CD4-positive, alpha-beta T cell treated with Interleukin-2 at 100 ng/mL for 4 hours (primary cell): ENCODE measurements at places on chromosomes 3 and 15.

DNA sequence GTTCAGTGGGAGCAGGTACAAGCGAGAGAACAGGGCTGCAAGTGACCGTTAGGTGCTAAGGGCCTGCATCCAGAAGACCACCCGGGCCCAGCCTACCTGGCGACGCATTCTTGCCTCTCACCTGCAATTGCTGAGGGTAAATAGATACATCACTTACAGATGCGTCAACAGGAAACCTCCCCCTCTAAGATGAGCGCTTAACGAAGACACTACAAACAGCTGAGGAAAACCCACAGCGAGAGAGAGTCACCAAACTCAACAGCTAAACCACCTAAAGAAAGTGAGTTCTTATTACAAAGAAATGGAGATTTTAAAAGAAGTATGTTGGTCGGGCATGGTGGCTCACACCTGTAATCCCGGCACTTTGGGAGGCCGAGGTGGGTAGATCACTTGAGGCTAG lies 157.9 kb downstream of the CHSY1 start:
- no peak for DNase-seq

DNA sequence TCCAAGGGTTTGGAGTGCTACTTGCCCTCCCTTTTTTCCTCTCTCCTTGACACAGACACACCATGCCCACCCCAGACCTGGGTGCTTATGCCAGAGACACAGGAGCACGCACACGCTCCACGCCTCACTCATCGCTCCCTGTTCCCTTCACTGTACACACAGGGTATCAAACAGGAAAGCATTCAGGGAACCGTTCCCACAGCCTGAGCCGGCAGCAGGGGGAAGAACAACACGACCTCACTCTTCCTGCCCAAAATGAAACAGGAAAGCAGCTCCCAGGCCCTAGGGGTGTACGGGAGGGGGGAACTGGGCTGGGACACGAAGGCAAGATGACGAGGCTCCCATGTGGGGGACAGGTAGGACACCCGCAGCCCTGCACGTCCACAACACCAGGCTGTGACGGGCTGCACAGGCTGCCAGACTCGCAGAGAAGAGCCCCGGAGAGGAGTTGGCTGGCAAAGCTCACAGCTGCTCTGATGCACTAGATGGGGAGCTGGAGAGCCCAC lies 11.2 kb downstream of the DLL4 start:
- DNase-seq = no peak

GRCh38 chr15:29677871-29678461 lies 144.3 kb downstream of the TJP1 start:
- DNase-seq = no peak

- no peak for DNase-seq
Measured at GRCh38 chr15:51048308-51048707, 46.4 kb downstream of the TNFAIP8L3 start.

DNA sequence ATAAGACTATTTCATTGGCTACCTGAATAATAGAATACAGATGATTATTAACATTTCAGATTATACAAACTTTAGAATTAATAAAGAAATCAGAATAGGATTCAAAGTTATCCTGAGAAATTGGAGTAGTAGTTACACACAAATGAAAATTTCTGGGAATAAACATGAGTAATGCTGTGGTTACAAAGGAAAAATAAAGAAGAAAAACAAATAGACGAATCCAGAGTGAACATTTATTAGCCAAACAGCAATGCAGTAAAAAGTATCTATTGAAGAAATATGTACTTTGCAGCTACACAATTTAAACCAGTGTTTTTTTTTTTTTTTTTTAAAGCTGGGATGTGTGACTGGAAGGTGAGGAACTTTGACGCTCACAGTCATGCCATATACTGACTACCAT lies 1159.2 kb downstream of the TUSC7 start:
- DNase-seq = no peak

GRCh38 chr3:160154596-160154995 lies 70.6 kb upstream of the C3orf80 start:
- no peak for DNase-seq

DNA sequence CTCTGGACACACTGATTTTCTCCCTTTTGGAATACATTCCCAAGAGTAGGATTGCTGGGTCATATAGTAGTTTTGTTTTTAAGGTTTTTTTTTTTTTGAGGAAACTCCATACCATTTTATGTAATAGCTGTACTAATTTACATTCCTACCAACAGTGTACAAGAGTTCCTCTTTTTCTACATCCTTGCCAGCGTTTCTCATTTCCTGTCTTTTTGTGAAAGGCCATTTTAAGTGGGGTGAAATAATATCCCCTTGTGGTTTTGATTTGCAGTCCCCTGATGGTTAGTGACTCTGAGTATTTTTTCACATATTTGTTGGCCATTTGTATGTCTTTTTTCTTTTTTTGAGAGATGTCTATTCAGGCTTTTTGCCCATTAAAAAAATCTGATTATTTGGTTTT lies 1205.5 kb downstream of the ROBO1 start:
- DNase-seq = no peak

DNA sequence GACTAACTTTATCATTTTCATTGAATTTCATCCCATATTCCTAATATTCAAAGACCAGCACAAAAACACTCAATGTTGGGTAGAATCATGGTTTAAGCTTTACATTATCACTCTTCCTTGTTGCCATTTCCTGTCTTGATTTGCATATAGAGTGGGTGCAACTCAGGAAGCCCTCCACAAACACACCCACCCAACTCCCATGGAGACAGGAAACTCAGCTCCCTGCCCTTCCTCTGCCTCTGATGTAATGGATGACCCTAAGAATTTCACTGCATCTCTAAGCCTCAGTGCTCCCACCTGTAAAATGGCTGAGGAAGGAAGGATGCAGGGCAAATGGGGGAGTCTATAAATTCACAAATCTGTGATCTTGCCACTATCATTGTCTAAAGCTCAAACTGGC lies 98.1 kb upstream of the BFSP2 start:
- DNase-seq = no peak

- DNase-seq = no peak
Measured at GRCh38 chr3:15631426-15632211, 30.1 kb downstream of the BTD start.

- no peak for DNase-seq
Measured at GRCh38 chr3:175075269-175075668, 216.1 kb downstream of the NAALADL2 start.

GRCh38 chr3:120350401-120350941 lies 1.3 kb upstream of the LRRC58 start:
- no peak for DNase-seq

DNA sequence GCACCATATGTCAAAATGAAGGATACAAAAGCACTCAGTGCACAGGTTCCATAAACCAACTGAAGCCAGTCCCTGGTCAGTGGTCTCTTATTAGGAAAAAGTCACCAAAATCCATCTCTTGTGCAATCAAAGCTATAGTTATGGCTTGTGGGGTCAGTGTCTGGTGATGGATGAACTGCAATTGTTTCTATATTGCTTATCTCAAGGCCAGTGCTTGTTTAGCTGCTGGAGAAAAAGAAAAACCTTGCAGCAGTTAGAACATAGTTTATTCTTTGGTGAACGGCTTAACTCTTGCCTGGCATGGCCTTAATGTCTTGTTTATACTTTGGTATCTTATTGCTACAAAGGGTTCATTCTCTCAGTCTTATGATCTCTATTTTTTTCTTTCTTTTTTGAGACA lies 2.9 kb upstream of the UQCRC1 start:
- DNase-seq = no peak
